Thyroid gland (tissue), 4 donors: ENCODE measurements at places on chromosomes 4 and X.
A peak's percentile ranks its signal among the peaks of the same experiment; 100 is the strongest.

GRCh38 chr4:114547340-114548134 lies 51.1 kb upstream of the UGT8 start:
- no peak for DNase-seq

DNA sequence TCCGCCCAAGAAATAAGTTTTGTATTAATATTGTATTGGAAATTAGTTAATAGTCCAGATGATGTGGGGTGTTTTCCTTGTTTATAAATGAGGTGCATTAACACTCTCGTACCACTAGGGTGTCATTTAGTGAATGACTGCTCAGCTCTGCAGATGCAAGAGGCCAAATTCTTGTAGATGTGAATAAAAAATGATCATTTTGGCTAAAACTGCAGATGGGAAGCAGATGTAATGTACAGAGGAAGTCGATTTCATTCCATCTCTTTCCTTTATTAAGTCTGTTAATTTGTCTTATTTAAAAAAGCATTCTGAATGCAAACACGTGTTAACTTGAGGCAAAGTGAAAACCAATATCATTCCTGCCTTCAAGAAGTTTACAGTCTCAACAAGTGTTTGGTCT lies 108.1 kb downstream of the DHX15 start:
- no peak for DNase-seq

DNA sequence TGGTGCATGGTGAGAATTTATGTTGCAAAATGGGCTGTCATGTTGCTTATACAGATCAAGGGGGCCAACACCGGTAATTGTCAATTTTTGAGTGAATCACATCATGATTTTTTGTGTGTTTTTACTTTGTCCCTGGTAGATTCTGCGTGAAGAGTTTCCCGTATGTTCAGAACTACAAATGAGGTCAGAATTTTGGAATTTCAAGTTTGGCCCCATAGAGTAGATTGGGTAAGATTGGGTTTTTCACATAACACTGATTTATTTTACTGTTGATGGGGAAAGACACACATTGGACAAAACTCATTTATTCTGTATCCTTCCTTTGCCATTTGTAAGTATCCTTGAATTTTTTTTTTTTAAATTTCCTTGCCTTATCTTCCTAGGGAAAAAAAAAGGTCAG lies 158.5 kb upstream of the MXRA5 start:
- no peak for DNase-seq

GRCh38 chr4:8043596-8043995 lies 103.9 kb upstream of the AFAP1 start:
- DNase-seq, result no peak

- peak; percentile 59 for DNase-seq
These were observed 14.7 kb upstream of the ANXA5 start for GRCh38 chr4:121711263-121712000.

DNA sequence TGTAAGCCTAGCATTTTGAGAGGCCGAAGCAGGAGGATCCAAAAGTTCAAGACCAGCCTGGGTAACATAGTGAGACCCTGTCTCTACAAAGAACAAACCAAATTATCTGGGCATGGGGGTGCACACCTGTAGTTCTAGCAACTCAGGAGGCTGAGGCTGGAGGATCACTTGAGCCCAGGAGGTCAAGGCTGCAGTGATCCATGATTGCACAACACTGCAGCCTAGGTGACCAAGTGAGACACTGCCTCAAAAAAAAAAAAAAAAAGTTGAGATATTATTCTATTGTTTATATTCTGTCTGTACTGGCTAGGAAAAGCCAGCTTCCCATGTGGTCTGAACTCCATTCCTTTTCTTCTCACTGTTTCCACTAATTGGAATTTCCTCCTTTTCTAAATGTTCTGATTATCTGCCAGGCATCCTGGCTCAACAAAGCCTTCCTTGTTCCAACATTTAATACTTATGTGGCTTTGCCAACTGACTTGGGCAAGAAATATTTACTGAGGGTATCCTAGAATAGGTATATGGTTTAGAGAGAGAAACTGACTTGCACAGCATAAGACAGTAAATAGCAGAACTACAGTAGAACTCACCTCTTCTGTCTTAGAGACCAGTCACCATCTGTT lies 175.2 kb upstream of the ADAMTS3 start:
- DNase-seq, result no peak

- DNase-seq, result no peak
These were observed 61.6 kb upstream of the STS start for GRCh38 chrX:7085879-7086278.

DNA sequence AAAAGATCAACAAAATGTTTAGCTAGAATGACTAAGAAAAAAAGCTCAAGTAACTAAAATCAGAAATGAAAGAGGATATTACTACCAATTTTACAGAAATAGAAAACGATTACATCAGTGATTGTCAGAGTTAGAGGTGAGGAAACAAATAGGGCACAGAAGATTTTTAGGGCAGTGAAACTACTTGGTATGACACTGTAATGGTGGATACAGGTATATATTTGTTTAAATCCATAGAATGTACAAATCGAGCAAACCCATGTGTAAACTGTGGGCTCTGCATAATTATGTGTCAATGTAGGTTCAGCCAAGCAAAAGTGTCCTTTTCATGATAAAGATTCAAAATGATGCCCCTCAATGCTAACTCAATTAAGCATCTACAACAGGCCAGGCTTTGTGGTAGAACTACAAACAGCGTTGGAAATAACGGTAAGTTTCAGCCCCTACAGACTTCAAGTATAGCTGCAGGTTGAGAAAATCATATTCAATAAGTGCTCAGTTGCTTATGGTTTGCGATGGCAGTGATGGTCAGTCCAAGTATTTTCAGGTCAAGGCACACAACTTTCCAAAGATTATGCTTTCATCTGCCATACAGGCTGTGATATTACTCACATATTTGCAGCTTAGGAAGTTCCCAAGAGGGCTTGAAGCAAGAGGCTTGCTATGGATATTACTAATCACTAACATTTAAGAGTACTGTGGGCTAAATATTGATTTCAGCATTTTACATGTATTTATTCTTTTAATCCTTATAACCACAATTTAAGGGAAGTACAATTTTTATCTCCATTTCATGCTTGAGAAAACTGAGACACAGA lies 158.6 kb downstream of the TET2 start:
- DNase-seq, result no peak

GRCh38 chr4:22607382-22607781 lies 85.4 kb upstream of the GBA3 start:
- peak; percentile 67 for DNase-seq

DNA sequence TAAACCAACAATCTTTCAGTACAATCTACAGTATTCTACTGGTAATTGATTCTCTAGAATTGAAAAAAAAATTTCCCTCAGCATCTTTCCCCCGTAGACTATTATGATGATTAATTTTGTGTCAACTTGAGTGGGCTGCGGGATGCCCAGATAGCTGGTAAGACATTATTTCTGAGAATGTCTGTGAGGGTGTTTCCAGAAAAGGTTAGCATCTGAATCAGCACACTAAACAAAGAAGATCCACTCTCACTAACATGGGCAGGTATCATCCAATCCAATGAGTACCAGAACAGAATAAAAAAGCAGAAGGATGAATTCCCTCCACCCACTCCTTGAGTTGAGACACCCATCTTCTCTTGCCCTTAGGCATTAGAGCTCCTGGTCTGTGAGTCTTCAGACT lies 186.1 kb upstream of the MAB21L2 start:
- DNase-seq, result no peak
